ENCODE measurements at places on chromosomes 3 and 15.

DNA sequence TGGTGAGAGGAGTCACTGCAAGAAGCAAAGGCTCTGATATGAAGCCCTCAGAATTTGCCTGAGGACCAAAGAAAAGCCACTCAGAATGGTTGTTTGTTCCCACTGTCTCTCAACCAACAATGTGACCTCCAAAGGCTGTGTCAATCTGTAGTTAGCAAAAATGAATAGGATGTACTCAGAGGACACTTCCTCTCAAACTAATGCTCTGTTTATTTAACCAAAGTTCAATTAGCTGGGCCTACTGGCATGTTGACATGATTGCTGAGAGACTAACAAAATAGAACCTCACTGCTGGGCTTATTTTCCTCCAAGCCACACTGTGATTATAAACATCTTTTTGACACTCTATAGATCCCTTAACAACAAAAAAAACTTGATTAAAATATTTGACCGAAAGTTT lies 522.5 kb downstream of the OCA2 start:
- DNase-seq: no peak

GRCh38 chr15:80211976-80212375 lies 40.0 kb downstream of the CTXND1 start:
- DNase-seq: no peak

GRCh38 chr3:3015185-3016089 lies 94.7 kb downstream of the IL5RA start:
- DNase-seq: no peak

- DNase-seq: no peak
Observed at GRCh38 chr3:171172070-171172469, 145.6 kb upstream of the SLC2A2 start.

GRCh38 chr3:71127844-71128243 lies 455.7 kb downstream of the FOXP1 start:
- DNase-seq: no peak

DNA sequence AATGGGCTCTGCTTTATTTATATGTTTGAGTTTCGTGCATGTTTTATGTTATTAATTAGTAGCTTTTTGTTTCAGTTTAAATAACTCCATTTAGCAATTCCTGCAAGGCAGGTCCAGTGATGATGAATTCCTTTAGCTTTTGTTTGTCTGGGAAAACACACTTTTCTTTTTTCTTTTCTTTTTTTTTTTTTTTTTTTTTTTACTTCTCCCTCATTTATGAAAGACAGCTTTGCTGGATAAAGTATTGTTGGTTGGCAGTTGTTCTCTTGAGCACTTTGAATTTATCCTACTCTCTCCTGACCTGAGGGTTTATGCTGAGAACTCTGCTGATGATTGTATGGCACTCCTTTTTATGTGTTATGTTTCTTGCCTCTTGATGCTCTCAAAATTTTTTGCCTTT lies 35.7 kb downstream of the TMEM39A start:
- no peak for DNase-seq

- no peak for DNase-seq
Observed at GRCh38 chr3:69300296-69300695, 85.6 kb downstream of the FRMD4B start.

DNA sequence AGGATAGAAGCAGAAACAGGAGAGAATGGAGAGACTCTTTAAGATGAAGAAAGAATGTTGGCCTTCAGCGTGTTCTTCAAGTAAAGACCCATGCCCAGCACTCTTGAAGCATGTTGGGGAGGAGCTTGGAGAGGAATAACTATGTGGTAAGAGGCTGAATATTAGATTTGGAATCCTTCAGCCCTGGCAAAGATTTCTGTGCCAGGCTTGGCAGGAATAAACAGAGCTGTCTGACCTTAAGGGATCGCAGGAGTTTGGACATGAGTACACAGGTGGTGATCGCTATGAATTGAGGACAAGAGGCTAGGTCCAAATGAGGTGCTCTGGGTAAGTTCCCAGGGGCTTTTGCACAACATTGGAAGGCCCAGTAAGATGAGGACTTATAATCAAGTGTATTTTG lies 132.6 kb upstream of the TBL1XR1 start:
- no peak for DNase-seq

- DNase-seq: no peak
Observed at GRCh38 chr3:192935441-192935840, 17.8 kb upstream of the MB21D2 start.

GRCh38 chr3:12400616-12401194 lies 83.6 kb upstream of the TSEN2 start:
- no peak for DNase-seq

- no peak for DNase-seq
Observed at GRCh38 chr3:187941135-187941847, 196.0 kb upstream of the BCL6 start.

DNA sequence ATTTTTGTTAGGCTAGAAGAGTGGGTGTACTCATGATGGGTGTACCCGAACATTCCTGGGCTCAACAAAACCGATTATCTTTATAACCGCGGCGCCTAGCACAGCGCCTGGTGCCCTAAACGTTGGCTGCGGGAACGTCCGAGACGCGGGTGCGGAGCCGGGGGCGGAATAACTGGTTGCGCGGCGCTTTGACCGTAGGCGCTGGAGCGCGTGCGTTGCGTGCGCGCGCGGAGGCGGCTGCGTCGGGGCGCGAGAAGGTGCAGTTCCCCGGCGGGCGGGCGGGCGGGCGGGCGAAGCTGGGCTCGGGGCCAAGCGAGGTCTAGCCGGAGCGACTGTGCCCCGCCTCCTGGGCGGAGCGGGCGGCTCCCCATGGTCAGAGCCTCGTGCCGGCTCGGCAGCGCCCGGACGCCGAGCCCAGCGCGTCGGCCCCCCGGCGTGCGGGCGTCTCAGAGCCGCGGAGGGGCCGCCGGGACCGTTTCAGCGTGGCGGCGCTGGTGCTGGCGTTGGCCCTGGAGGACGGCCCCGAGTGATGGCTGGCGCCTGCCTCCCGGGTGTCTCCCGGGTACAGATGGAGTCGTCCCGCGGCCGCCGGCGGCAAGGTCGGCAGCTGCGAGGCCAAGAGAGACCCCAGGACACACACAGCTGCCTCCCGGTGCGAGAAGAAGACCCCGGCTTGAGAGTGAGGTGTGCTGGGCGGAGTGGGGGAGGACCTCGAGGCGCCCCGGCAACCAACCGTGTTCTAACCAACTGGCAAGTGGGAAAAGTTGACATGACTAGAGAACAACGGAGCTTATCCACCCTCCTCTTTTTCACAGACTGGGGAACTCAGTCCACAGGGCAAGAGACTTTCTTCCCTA lies at the start of gene PLAAT1:
Gene PLAAT1 (plus strand): TSS at position 373 of the 857 bp plus-strand sequence. CDS start 14,429 bp downstream, outside the sequence.
- DNase-seq: no peak

DNA sequence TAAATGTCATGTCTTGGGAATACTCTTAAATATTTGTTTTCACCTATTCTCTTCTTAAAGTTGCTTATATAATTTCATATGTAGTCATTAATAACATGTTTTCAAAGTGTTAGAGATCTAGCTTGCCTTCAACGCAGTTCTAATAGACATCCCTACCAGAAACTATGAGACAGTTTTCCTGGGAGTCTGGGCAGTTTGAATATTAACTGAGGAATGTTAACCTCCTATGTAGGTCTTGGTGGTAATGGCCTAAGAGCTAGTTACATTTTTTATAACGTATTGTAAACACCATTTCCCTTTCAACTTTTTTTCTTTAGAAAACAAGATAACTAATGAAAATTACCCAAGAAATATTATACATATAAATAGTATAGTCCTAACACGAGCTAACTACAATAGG lies 328.2 kb downstream of the TIGIT start:
- no peak for DNase-seq

DNA sequence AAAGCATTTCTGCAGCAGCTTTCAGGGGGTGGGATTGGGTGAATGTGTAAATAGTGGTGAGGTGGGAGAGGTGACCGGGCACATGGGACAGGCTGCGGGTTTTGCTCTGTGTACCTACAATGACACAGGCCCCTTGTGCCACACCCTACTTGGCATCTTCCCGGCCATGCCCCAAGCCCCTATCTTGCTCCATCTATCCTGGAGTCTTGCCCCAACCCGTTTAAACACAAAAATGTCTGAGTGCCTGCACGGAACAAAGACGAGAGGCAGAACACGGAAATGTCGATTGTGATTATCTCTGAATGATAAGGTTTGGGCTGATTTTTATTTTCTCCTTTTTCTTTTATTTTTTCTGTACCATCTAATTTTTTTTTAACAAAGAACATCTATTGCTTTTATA lies 46.0 kb upstream of the SLC6A1 start:
- no peak for DNase-seq

DNA sequence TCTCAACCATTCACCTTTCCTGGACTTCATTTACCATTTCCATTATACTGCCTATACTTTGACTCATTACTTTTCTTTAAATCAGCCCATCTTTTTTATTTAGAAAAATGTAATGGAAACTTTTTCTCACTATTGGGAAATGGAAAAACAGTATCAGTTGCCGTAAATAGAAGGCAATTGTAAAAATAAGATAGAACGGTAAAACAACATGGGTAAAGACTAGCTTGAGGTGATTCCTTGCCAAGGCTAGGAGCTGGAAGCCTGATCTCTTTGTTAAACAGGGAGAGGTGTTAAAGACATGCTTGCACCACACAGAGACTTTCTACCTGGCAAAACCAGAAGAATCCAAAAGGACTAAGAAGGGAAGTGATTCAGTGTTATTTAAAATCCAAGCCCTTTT lies 5.9 kb downstream of the FGD5 start:
- DNase-seq: no peak

- DNase-seq: no peak
Observed at GRCh38 chr3:111278959-111279358, 207.3 kb downstream of the NECTIN3 start.

GRCh38 chr3:16907243-16907642 lies 22.5 kb downstream of the PLCL2 start:
- DNase-seq: no peak

- no peak for DNase-seq
Observed at GRCh38 chr3:129014148-129014547, 13.0 kb downstream of the EFCC1 start.

Data from stimulated activated CD4-positive, alpha-beta T cell treated with anti-CD3 and anti-CD28 coated beads, TNF-alpha, amount 100 ng/mL, for 1 hour (primary cell).